HS-27A (cell line): ENCODE measurements at places on chromosomes 3 and 15.
A peak's percentile ranks its signal among the peaks of the same experiment; 100 is the strongest.

- DNase-seq, result no peak
These were observed 176.3 kb downstream of the STT3B start for GRCh38 chr3:31709005-31709404.

DNA sequence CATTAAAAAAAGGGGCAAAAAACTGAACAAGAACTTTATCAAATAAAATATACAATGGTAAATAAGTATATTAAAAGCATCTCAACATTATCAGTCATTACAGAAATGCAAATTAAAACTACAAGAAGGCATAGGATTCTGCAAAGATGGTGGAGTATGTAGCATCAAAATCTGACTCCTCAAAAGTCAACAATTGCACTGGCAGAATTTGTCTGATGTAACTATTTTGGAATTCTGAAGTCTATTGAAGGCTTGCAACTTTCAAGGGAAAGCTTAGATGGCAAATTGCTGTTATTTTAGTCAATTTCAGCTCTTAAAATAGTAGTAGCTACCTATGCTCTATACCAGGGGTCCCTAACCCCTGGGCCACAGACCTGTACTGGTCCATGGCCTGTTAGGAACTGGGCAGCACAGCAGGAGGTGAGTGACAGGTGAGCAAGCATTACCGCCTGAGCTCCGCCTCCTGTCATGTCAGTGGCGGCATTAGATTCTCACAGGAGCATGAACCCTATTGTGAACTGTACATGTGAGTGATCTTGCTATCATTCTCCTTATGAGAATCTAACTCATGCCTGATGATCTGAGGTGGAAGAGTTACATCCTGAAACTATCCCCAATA is 107.6 kb downstream of the TGFBR2 start:
- no peak for DNase-seq

- DNase-seq, result no peak
These were observed 90.1 kb downstream of the FBN1 start for GRCh38 chr15:48555241-48555881.

- no peak for DNase-seq
These were observed 18.4 kb downstream of the ITGA11 start for GRCh38 chr15:68413363-68414205.

- DNase-seq, result no peak
These were observed 132.8 kb upstream of the SLC24A5 start for GRCh38 chr15:47987908-47988532.

DNA sequence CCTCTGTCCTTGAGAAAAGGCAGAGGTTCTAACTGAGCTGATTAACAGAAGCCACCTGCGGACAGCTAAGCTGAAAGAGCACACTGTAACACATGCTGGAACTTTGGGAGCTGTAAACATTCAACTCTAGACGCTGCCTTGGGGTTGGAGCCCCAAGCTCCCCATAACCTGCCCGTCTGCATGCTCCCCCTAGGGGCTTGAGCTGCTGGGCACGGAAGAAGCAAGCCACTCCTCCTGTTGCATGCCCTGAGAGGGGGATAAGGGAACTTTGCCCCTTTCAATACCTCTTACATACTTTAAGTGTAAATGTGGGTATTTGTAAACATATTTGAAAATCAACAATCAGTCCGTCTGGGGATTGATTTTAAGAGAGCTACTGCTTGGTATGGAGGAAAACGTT is 188.4 kb downstream of the ADAMTSL3 start:
- no peak for DNase-seq

- peak; percentile 79 for DNase-seq
These were observed 236.1 kb downstream of the RORA start for GRCh38 chr15:60993008-60993407.

DNA sequence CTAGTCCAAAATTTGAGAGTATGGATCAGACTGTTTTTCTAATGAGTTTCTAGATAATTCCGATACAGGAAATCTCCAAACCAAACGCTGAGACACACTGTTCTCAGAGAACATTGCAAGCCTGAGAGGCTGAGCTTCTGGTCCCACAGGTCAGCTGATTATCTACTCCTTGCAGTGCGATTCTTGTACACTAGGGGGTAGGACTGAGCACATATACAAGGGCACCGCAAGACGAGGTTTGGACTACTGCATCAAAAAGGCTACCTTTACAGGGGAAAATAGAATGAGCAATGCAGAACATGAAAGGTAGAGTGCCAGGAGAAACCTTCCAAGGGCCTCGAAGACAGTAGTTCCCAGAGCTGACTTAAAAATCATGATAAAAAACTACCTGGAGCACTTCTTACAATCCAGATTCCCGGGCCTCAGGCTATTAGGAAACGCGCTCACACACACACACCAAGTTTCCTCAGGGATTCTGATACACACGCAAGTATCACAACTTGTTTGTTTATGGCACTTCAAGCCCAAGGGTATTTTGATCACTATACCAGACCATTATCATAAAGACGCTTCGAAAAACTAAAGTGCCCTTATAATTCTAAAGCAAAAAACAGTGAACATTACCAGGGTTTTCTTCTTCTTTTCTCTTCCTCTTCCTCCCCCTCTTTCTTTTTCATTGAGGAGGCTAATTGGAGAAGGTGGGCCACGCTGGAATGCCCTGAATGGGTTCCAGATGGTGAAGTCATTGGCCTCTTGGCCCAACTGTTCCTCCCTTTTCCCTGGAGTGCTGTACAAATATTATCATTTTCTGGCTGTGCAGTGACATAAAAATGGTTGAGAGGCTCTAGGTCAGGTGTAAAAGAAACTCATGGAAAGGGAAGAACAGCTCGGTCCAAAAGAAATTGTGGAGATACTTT is 61.8 kb downstream of the SLC12A8 start:
- DNase-seq, result no peak
